ENCODE measurements at places on chromosomes 6 and 20.

- no peak for DNase-seq
Observed at GRCh38 chr20:3371754-3372153, 35.7 kb downstream of the DNAAF9 start.

GRCh38 chr6:10485406-10485805, 35.7 kb upstream of the GCNT2 start:
- no peak for DNase-seq

GRCh38 chr20:22268675-22269074, 315.7 kb downstream of the FOXA2 start:
- no peak for DNase-seq

DNA sequence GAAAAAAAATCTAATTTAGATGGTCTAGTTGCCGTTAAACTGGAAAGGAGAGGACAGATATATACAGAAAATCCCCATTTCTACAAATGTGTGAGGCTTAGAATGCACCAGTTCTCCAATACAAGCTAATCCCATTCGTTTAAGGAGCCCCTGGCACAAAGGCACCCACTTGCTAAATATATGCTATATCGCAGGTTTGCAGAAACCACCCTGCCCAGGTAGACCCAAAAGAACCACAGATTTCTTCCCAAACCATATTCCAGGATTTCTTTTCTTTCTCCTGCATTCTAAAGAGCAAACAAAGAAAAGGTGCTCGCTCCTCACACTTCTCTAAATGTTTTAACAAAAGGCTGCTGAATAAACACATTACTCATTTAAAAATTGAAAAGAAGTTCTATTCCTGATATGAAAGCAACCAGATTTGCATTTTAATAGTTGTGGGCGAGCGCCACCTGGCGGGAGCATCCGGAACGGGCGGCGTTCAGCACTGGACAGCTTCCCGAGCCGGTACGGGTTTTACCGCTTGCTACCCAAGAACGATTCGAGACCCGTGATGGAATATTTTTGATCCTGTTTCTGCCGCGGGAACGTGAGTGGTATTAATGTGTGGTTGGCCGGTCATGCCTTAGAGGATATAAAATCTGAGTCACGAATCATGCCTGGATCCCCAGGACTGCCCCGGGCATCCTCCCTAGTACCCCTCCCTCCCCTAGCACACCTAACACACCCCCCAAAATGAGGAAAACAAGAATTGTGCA, 2.1 kb downstream of the PTPRT start:
- DNase-seq, result peak; percentile 15

- no peak for DNase-seq
Observed at GRCh38 chr6:126720304-126720703, 380.4 kb downstream of the CENPW start.
